ENCODE measurements at places on chromosomes 16 and 17.

DNA sequence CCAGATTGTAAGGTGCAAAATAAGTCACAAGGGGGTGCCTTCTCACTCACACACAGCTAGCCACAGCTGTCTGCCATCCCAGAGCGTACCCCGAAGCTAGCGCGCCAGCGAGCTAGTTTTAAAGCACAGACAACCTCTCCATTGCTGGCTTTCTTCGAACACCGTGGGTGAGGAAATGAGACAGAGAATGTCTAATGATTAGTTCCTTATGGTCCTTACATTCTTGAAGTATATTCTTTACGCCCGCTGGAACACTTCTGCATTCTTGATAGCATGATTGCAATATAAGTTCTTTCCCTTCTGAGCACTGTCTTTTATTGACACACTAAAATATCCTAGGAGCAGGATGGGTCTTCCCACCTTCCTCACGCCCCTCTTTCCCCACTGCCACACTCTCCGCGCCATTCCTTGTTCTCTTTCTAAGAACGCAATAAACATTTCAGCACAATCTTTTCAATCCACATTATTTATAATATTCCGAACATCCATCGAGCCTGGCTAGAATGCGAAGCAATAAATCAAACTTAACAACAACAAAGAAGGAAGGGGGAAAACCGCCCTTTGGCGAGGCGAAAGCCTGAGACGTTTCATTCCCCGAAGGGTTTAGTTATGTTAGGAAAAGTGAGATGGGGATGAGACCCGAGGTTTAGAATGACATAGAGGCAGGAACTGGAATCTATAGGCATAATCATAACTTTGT, 251.3 kb downstream of the NTN1 start:
- no peak for DNase-seq

DNA sequence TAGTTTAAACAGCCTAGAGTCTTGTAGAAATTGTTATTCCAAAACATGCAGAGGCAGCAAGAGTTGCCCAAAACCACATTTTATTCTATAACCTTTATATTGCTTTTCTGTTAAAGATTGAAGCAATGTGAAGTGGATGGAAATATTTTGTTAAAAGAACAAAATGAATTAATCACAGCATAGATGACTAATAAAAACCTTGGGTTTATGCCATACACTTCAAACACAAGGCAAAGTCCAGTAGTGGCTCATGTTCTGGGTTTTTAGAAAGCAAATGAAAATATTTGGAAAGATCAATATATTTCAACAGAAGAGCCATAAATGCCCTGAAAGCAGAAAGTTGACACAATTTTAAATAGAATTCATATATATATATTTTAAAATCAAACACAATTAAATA, 36.7 kb upstream of the ULK2 start:
- DNase-seq = no peak

DNA sequence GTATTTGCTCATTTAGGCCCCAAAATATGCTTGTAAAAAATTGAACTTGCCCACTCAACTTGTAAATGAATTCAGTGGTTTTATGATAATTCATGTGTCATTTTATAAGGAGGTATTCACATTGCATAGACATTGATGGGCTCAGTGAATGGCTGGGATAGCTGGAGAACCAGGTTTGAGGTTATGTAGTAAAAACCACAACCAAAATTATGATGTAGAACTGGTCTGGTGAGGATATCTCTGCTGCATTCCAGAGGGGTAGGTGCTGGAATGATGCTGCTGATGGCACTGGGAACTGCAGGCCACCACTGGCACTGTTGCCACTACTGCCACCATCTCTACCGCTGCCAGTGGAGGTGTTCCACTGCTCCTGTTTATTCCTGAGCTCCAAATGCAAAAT, 21.5 kb upstream of the RABEP1 start:
- no peak for DNase-seq

DNA sequence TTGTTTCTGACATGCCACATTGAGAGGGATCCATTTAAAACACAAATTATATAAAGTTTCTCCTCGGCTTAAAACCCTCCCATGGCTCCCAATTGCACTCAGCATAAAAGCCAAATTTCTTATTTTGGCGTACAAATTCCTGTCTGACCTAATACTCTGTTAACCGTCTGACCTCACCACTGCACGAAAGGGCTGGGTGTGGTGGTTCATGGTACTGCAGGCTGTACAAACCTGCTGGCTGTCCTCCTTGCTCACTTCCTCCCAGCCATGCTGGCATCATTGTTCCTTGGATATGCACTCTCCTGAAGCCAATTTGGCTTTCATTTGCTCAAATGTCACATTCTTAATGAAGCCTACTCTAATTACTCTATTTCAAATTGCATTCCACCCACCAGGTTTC, 301.6 kb upstream of the C16orf82 start:
- no peak for DNase-seq

- DNase-seq = no peak
Observed at GRCh38 chr16:13833515-13833914, 86.4 kb upstream of the ERCC4 start.

- no peak for DNase-seq
Observed at GRCh38 chr17:27888067-27888466, 5.1 kb downstream of the LYRM9 start.

DNA sequence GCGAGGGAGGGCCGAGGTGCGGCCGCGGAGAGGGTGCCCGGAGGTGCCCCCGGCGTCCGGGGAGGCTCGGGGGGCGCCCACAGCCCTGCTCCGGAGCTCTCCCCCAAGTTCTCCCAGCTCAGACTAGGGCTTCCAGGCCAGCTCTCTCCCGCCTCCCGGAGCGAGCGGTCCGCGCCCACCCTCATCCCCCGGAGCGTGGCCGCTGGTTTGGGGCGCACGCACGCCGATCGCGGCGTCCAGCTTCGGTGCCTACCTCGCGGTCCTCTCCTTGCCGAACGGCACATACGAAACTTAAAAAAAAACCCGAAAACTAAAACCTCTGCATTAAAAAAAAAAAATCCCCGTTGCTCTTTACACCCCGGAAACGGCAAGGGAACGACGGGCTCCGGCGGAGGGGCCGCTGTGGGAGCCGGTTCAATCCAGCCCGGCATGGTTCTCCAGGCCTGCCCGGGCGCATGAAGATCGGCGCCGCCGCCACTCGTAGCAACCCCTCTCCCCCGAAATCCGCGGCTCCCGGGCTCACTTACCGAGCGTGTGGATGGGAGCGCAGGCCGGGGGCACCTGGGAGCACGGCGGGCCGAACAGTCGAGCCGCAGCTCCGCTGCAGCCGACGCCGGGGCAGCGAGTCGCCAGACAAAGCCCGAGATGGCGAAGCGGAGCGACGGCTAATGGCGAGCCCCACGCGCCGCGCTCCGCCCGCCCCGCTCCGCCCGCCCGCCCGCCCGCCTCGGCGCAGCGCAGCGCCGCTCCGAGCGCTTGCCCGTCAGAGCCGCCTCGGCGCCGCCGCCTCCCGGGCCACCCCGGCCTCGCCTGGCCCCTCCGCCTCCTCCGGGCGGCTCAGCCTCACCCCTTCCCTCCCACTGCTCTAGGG, 973 bp upstream of the UBTF start:
- peak; percentile 60 for DNase-seq

DNA sequence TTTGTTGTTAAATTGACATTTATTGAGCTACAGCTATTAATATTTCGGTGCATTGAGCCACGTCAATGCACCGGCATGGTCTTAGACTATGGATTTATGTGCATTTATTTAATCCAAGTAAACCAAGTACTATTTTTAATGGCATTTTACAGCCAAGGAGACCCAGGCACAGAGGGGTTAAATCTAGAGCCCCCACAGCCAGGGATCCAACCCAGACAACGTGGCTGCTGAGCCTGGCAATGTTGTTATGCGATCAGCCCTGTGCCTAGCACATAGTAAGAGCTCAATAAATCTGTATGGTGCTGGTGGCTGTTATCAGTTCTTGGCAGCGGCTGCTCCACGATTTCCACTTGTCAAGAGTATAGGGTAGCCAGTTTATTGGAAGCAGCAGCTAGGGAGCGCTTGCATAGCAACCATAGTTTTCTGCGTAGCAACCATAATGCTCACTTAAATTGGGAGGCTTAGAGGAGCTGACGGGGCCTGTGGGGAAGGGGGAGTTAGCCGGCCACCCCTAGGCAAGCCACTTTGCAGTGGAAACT, 541 bp upstream of the RBBP6 start:
- peak; percentile 87 for DNase-seq

DNA sequence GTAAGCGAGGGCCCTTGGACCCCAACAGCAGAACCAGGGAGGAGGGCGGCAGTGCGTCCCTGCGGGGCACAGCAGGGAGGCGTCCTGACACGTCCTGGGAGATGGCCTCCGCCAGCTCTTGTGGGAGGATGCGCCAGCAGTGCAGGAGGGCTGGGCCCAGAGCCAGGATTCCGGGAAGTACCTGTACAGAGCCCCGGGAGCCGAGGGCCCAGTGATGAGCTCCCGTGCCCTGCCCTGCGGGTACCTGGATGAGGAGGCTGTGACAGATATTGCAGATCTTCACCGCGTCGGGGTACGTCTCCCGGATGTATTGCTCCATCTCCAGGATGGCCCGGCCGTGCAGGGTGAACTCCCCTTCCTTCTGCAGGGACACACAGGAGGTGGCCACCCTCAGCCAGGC, 23.1 kb downstream of the KDM8 start:
- peak; percentile 63 for DNase-seq

- no peak for DNase-seq
Observed at GRCh38 chr16:31036691-31037090, 3.3 kb downstream of the STX4 start.

DNA sequence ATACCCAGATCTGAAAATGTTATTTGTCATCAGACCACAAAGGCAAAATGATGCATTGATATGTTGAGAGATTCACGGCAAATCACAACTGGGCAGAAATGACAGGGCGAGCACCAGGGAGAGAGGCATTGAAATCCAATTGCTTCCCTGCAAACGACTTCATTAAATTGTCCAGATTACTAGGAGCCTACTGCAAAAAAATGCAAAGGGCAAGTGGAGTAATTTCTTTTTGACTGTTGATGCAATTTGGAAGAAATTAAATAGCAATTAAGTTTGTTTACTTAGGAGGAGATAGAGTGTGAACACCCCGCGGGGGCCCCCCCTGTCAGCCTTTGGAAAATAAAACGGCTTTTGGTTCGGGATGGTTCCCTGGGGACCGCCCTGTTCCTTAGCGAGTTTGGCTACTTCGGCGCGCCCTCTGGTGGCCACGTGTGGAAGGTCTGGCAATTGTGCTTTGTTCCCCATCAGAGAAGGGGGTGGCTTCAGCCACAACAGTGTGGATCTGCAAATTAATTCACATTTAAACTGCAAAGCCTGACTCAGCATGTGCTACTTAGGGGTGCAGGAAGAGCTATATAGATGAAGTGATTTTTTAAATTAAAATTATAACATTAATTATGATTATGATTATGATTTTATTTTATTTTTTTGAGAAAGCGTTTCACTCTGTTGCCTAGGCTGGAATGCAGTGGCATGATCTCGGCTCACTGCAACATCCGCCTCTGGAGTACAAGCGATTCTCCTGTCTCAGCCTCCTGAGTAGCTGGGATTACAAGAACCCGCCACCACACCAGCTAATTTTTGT, 14.5 kb upstream of the TMC7 start:
- DNase-seq = peak; percentile 81

DNA sequence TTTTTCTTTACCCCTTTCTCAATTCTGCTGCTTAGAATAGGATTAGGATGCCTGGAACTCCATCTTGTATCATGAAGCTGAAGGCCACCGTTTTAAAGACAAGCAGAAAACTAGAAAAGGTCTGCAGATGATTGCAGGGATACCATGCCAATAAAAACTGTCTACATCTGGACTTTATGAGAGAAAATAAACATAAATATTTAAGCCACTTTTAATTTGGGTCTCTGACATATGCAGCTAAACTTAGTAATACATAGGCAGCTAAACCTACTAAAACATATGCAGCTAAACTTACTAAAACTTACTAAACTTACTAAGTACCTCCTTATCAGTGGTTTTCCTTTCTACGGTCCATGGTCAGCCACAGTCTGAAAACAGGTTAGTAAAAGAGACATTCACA, 48.4 kb downstream of the FBXL20 start:
- no peak for DNase-seq

DNA sequence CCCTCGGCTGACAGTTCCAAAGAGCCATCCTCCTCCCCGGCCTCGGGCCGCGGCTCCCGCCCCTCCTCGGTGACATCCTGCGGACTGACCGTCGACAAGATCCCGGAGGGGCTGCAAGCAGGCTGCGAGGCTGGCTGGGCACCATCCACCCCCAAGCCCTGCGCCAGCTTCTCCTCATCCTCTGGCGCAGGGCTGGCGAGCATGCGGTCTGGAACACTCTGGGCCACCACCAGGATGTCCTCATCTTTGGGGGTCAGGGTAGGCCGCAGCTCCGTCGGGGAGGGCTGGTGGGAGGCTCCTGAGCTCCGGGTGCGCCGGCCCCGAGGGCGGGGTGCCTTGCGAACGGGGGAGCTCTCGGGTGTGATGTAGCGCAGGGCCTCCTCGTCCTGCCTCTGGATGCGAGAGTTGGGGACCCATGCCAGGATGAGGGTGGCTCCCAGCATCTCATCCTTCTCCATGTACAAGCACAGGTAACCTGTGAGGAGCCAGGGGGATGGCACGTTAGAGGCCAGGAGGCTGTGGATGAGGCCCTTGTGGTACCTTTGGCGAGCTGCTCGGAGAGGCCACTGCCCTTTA, 25.3 kb downstream of the TBC1D16 start:
- DNase-seq = no peak

DNA sequence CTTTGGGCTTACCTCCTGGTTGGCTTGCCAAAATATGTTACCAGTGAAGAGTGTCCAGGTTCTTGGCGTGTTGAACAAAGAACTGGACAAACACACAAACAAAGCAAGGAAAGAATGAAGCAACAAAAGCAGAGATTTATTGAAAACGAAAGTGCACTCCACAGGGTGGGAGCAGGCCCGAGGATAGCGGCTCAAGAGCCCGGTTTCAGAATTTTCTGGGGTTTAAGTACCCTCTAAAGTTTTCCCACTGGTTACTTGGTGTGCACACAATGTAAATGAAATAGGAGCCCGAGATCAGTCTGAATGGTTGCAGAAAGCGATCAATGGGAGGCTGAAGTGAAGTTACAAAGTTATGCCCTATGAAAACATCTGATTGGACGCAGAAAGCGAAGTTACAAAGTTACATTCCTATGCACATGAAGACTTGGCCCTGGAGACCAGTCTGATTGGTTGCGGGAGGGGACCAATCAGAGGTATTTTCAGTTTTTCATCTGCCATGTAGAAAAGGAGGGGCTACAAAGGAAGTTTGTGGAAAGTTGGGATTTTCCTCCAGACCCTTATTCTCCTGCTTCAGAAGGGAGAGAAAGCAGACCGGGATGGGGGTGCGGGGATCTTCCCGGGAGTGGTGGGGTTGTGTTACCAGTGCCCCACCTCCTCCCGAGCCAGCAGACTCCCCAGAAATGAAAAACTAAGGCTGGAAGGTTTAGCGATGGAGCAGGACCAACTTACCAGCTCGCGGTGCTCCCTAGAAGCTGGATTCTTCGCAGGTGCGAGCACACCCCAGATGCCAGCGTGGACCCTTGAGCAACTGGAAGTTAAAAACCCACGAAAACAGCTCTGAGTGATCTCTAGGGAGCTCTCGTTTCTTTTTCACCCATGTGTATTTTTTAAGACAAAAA, at the start of gene SLFN12:
TSS of gene SLFN12 (minus strand) at position 325 of the 899 bp plus-strand sequence. CDS start 9,472 bp downstream, outside the sequence.
- DNase-seq = no peak

GRCh38 chr16:29994600-29995323, 655 bp downstream of the HIRIP3 start:
- DNase-seq = peak; percentile 41

- DNase-seq = peak; percentile 12
Observed at GRCh38 chr17:8753976-8754440, 4.3 kb downstream of the SPDYE4 start.
